ENCODE measurements at places on chromosomes 4 and X.
A peak's percentile ranks its signal among the peaks of the same experiment; 100 is the strongest.

DNA sequence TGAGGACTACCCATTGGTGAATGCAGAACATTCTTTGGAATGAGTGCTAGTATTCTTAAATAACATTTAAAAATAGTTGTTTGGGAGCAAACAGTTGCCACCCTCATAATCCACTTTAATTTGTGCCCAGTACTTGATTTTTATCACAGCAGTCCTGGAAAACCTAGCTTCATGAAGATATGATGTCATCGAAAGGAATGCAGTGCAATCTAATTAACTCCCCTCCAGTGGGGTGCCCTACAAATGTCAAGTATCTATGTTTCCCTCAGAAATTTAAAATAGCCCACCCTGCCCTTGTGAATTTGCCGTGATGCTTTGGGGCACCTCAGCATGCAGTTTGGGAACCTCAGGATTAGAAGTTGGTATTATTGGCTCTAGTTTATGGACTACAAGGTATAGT is 5.4 kb downstream of the RAB9A start:
- DNase-seq, result no peak

DNA sequence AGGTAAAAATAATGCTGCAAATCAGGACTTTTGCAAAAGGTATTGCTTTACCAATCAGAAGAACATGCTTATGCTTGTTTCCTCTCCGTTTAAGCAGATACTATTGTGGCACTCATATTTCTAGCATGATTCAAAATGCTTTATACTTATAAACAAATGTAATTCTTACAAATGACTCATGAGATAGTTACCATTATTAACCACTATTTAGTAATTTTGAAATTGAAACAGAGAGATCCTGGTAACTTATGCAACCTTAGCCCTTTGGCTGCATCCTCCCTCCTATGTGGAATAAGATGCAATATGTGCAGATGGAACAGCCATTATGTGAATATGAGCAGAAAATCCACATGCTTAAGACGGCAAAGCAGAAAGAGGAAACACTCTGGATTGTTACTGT is 164.7 kb downstream of the PCDH18 start:
- DNase-seq, result no peak

- DNase-seq, result no peak
Measured at GRCh38 chrX:20001588-20001987, 10.7 kb upstream of the BCLAF3 start.

DNA sequence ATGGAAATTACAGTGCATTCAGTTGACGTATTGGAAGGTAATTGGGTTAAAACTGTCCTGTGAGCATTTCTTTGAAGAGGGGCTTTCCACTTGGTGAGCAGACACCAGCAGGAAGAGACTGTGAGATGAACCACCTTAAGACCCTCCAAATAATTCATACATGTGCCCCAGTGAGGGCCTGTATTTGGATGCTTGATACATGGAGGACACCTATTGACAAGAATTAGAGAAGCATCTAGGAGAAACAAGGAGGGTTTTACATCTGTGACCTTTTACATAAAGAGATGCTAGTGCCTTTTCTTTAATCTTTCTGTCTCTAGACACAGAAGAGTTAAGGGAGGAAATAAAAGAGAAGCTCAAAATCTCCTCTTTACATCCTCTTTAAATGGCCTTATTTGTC is 1115.3 kb upstream of the IGFBP7 start:
- no peak for DNase-seq

GRCh38 chr4:13763707-13764106 is 136.2 kb upstream of the BOD1L1 start:
- no peak for DNase-seq

DNA sequence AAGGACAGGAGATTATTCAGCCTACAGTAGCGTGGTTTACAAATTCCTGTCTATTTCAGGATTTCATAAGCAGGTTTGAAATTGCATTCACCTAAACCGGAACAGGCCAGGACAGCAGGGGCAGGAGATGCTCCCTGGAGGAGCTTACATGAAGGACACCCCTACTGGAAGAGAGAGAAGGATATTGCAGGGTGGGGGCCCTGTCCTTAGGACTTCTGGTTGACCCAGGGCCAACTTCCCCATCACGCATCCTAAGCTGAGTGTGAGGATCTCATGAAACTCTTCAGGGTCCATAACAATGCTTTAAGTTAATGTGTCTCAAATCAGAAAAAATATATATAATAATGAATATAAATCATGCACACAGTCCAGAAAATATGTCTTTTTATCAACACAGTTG is 6.4 kb upstream of the DHRSX start:
- DNase-seq, result no peak

GRCh38 chr4:102675141-102675540 is 85.6 kb downstream of the MANBA start:
- DNase-seq, result no peak

- DNase-seq, result no peak
Measured at GRCh38 chr4:144316869-144317268, 176.4 kb upstream of the GYPA start.

GRCh38 chrX:41981481-41982013 is 58.2 kb upstream of the CASK start:
- no peak for DNase-seq

DNA sequence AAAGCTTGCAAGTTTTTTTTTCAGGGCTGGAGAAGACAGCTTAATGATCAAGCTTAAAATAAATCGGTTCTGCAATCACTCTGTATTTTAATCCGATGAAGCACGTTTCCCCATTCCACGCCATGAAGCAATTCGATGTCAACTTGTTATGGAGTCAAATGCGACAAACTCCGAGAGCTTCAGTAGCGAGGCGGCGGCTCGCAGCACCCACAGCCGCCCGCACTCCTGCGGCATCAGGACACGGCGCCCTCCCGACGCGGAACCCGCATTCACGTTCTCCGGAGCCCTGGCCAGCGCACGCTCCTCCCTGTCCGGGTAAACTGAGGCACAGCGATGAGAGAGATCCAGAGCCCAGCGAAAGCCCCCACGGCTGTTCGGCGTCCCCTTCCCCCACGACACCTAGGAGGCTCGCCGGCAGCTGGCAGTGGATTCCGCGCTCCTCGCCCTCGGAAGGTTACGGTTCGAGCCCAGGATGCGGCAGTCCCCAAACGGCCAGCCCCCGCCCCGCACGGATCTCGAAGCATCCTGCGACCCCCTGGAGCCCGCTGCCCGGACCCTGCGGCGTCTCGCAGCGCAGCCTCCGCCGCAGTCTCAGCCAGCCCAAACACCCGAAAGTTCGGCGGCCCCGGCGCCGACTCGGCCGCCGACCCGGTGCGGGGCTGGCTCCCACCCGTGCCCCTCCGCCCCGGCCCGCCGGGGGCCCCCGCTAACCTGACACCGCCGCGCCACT is 507 bp downstream of the MFAP3L start:
- no peak for DNase-seq

GRCh38 chr4:176198316-176198903 is 3.0 kb upstream of the SPATA4 start:
- no peak for DNase-seq

DNA sequence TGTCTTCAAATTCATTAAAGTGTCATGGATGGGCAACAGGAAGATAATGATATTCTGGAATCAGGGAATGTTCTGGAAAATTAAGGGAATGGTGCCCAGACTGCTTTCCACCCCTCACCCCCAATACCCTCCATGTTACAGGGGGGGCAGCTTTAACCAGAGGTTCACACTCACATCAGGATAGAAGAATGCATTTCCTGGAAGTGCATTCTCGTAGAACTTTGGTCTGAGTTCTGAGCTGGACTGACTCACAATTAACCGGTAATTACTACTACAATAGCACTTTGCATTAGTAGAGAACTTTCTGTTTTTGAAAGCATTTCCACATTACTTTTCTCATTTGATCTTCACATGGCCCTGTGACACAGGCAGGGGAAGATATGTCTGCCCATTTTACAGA is 52.5 kb upstream of the SHISA3 start:
- no peak for DNase-seq

- no peak for DNase-seq
Measured at GRCh38 chrX:69113723-69114122, 51.5 kb downstream of the PJA1 start.

DNA sequence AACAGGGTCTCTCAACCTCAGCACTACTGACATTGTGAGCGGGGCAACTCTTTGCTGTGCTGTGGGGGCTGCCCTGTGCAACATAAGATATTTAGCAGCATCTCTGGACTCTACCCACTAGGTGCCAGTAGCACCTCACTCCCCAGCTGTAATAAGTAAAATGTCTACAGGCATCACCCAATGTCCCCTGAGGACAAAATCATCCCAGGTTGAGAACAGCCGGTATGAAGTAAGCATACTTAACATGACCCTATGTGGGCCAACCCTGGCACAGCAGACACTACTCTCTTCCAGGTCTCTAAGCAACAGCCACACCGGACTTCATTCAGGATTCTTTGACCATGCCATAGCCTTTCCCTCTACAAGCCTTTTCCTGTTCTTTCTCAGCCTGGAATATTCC is 10.5 kb upstream of the MGST2 start:
- DNase-seq, result no peak

- DNase-seq, result no peak
Measured at GRCh38 chrX:152847281-152847680, 16.4 kb downstream of the NSDHL start.

- DNase-seq, result no peak
Measured at GRCh38 chrX:13934731-13935130, 95.0 kb downstream of the GEMIN8 start.

DNA sequence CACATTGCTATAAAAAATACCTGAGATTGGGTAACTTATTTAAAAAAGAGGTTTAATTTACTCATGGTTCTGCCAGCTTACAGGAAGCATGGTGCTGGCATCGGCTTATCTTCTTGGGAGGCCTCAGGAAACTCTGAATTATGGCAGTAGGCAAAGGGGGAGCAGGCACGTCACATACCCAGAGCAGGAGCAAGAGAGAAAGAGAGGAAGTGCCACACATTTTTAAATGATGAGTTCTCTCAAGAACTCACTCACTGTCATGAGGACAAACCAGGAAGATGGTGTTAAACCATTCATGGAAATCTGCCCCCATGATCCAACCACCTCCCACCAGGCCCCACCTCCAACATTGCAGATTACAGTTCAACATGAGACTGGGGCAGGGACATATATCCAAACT is 10.0 kb upstream of the AFF1 start:
- no peak for DNase-seq

- DNase-seq, result no peak
Measured at GRCh38 chr4:138177278-138177968, 64.7 kb downstream of the SLC7A11 start.

GRCh38 chr4:106315476-106315967 is 487 bp downstream of the TBCK start:
- DNase-seq, result peak; percentile 51

DNA sequence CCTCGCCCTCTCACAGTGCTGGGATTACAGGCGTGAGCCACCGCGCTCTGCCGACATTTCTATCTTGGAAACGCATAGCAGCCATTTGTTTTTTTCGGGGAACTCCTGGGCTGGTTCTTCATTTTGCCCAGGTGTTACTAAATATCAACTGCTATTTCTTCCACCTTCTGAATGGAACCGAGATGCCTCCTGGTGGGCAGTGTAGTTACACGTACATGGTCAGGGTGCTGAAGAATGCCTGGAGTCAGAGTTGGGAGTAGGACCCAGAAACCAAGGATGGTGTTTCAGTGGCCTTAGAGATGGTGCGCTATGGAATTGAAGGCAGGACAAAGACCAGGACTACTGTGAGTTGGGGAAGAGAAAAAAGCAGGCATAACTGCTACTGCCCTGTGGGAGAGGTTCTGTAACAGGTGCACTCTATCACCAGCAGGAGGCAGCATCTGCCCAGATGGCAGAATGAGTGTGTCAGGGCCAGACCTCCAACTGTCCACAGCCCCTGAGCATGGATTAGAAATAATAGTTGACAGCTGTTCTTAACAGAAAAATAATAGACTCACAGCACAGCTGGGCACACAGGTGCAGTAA is 81.7 kb downstream of the ZC4H2 start:
- DNase-seq, result no peak

DNA sequence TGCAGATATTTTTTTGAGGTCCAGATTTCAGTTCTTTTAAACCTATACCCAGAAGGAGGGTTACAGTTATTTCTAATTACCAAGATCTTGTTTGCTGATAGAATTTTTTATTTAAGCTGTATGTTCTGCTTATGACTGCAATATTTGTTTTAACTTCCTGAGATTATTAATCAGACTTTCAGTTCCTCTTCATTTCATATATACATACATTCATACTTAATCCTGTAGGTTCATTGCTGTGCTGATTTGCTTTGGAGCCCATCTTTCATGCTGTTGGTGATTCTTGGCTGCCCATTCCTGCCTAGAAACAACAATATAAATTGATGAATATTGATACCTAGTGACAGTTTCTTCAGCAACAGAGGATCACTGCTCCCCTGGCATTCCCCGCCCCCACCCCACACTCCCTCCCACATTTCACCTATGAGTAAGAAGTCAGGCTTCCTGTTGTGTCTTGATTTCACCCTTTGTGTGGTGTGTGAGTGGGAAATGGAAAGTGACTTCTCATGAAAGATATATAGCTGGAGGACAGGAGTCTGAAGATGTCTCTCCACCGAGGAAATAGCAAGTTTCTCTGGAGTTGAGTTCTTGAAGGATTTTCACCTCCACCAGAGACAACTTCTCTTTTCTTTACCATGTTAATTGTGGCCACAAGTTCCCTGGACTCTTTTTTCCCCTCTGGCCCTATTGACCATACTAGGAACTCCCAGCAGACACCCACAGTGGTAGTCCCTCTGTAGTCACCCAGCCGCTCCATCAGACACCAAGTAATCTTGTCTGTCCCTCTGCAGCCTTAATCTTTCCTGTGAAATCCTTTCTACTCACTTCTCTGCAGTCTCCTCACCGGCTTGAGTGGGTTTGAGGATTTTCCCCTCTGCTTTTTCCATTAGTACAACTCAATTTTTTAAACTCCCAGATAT is 118.4 kb downstream of the ASB9 start:
- DNase-seq, result peak; percentile 29

- no peak for DNase-seq
Measured at GRCh38 chr4:102321260-102321995, 23.9 kb downstream of the SLC39A8 start.

- DNase-seq, result no peak
Measured at GRCh38 chr4:152500275-152500674, 35.6 kb downstream of the FBXW7 start.

GRCh38 chrX:1321674-1322073 is 14.9 kb upstream of the IL3RA start:
- no peak for DNase-seq

DNA sequence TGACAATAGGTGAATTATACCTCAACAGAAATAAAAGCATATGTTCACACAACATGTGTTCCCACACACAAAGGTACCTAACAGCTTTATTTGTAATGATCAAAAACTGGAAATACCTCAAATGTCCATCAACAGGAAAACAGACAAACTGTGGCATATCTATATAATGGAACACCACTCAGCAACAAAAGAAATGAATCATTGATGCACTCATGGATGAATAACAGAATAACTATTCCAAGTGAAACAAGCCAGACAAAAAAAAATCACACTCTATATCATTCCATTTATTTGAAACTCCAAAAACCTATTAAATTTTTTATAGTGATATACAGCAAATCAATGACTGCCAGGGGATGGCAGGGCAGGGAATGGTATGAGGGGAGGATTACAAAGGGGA is 148.1 kb downstream of the PLS3 start:
- no peak for DNase-seq

- no peak for DNase-seq
Measured at GRCh38 chrX:69024931-69025330, 140.3 kb downstream of the PJA1 start.

GRCh38 chr4:91963486-91963885 is 340.3 kb upstream of the GRID2 start:
- no peak for DNase-seq

- DNase-seq, result no peak
Measured at GRCh38 chr4:121998024-121998423, 46.2 kb upstream of the TRPC3 start.

GRCh38 chrX:56813318-56813837 is 84.3 kb downstream of the NBDY start:
- peak; percentile 11 for DNase-seq

GRCh38 chr4:169952236-169953002 is 73.8 kb downstream of the MFAP3L start:
- no peak for DNase-seq
